Stimulated activated CD8-positive, alpha-beta memory T cell treated with anti-CD3 and anti-CD28 coated beads, Interleukin-4, amount 100 ng/mL, for 4 hours (primary cell): ENCODE measurements at places on chromosomes 5 and 9.

- no peak for DNase-seq
Measured at GRCh38 chr9:84296146-84296843, 44.3 kb downstream of the SLC28A3 start.

DNA sequence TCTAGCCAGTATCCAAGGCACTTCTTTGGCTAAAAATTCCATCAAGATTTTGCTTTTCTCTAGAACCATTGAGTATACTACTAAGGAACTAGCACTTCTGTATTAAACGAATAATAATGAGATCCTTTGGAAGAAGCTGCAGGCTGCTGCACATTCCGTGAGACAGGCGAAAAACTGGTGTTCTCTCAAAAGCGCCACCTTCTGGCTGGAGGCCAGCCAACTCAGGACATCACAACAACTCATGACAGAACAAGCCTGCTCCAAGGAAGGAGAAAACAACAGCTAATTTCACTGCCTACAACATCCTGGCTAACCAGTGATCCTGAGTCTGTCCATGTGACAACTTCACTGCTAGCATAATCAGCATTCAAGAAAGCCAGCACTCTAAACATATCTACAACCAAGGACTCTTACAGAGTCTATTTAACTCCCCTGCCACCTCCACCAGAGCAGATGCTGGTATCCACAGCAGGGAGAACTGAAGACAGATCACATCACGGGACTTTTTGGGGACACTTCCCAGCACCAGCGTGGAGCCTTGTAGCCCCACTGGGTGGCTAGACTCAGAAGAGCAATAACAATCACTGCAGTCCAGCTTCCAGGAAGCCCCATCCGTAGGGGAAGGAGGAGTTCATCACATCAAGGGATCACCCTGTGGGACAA lies 150.5 kb downstream of the YTHDC2 start:
- no peak for DNase-seq

DNA sequence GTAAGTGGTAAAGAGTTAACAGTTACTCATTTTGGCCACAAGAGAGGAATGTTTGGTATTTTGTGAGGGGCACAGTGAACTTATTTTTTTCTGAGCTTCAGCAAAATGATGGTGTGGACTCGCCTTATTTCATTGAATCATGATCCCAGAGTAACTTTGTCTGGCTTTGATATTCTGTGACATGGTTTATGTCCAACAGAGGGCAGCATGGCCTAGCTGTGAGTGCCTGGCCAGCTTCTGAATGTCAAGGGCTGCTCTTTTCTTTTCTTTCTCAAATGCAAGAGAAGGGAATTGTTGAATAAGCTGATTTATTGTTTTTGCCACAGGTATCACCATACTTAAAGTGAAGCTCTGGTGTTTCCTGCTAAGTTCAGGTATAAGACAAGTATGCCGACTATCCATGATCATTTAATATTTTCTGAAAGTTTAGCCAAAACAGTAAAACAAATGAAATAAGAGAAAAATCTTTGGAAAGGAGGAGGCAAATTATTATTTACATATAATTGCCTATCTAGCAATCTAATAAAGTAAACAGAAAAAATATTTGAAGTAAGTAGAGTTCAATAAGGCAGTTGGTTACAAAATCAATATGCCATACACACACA lies 31.7 kb downstream of the MRPL22 start:
- no peak for DNase-seq

DNA sequence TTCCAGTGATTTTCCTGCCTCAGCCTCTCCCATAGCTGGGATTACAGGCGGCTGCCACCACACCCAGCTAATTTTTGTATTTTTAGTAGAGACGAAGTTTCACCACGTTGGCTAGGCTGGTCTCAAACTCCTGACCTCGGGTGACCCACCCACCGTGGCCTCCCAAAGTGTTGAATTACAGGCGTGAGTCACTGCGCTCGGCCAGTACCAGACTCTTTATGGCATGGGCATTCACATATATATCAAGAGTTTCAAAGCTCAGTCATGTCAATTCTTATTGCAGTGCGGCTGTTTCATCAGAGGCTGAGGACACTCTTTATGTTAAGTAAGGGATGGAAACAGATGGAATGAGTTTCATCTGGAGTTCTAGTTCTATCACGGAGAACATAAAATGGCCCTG lies 315.2 kb upstream of the CDH6 start:
- DNase-seq = no peak

DNA sequence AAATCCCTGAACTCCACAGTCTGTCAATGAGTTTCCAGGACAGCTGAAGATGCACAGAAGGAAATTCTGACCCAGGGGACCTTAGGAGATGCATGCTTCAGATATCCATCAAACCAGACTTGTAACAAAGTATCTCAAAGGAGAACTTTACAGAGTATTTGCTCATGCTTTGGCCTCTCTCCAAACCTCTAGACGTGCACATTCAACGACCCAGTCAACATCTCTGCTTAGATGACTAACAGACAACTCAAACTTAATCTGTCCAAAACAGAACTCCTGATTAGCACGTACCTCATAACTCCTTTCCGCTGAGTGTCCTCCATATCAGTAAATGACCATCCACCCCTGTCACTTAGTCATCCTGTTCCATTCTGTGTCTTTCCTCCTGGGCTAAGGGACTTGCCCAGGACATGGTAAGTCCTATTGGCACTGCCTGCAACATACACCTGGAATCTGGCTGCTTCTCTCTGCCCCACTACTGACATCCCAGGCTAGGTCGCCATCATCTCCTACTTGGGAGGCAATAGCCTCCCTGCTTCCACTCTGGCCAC lies 107.4 kb downstream of the LMNB1 start:
- no peak for DNase-seq
